ENCODE measurements at places on chromosomes 12 and 14.

GRCh38 chr14:78399316-78399889 lies 229.2 kb downstream of the NRXN3 start:
- DNase-seq, result no peak

GRCh38 chr14:68477461-68478085 lies 315.3 kb downstream of the ZFP36L1 start:
- DNase-seq, result no peak

- no peak for DNase-seq
Observed at GRCh38 chr12:49582201-49582600, 14.3 kb upstream of the MCRS1 start.

DNA sequence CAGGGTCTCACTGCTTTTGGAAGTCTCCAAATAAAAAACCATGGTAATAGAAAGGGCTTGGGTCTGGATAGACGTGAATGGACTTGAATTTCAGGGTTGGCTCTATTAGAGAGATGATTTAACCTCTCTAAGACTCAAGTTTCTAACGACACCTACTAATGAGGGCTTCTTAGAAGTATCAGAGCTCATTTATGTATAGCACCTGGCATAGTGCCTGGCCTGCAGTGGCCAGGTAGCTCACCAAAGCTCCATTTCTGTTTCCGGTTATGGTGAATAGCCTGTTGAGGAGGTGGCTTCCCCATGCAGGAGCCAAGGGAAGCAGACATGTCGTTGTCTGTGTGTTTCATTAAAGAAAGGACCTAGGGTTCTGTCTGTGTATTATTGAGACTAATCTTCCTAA lies 108.6 kb downstream of the ETV6 start:
- DNase-seq, result no peak

DNA sequence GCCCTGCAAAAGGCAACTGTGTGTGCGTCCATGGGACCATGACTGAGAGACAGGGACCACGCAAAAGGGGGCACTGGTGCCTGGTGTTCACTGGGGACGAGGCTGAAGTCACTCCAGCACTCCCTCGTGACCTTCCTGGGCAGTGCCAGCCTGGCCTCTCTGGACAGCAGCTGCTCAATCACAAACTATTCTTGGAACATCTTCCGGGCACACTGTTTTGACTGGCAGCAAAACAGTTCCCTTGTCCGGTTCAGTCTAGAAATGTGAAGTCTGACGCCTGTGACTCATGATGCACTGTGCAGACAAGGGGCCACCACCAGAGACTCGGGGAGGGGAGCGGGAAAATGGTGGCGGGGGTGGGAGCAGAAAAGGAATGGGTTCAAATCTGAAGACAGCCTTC lies 20.8 kb downstream of the SNRNP35 start:
- no peak for DNase-seq

GRCh38 chr14:29637411-29637810 lies 290.2 kb downstream of the PRKD1 start:
- no peak for DNase-seq

GRCh38 chr14:21476523-21476924 lies 235 bp downstream of the RAB2B start:
- DNase-seq, result no peak

GRCh38 chr14:24351517-24351916 lies 11.7 kb upstream of the RIPK3 start:
- no peak for DNase-seq

GRCh38 chr14:61530896-61531295 lies 164.4 kb upstream of the HIF1A start:
- DNase-seq, result no peak

GRCh38 chr12:40870981-40871380 lies 178.7 kb downstream of the CNTN1 start:
- DNase-seq, result no peak

- DNase-seq, result no peak
Observed at GRCh38 chr14:58646479-58646878, 8.7 kb downstream of the DACT1 start.
